ENCODE measurements at places on chromosomes 5 and 9.

DNA sequence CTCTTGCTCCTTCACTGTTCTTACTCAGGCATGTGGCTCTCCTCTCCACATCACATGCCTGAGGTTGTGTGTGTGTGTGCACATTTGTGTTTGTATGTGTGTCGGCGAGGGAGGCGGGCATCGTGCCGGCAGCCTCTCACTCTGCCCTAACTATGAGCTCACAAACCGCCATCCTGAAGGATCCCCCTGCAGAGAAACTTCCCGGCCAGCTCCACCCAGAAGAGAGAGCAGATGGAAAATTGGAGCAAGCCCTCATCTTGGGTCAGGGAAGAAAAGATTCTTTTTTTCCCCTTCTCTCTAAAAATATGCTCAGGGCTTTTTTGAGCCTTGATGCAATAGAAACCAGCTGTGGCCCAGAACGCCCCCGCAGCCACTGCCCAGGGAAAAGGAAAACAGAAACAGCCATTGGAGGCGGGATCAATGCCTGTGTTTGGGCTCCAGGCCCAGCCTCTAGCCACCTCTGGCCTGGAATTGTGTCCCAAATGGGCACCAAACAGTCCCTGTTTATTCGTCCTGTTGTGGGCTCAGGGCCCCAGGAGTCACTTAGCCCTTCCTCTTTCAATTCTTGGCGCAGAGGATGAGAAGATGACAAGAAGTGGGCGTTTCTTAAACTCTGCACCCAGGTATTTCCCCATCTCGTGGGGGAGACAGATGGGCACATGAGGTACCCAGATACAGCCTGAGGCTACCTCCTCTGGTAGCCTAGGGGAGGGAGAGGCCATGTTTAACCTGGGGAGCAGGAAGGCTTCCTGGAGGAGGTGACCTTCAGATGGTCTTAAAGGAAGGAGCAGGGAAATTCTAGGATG lies 151.5 kb downstream of the RGS3 start:
- DNase-seq = no peak

DNA sequence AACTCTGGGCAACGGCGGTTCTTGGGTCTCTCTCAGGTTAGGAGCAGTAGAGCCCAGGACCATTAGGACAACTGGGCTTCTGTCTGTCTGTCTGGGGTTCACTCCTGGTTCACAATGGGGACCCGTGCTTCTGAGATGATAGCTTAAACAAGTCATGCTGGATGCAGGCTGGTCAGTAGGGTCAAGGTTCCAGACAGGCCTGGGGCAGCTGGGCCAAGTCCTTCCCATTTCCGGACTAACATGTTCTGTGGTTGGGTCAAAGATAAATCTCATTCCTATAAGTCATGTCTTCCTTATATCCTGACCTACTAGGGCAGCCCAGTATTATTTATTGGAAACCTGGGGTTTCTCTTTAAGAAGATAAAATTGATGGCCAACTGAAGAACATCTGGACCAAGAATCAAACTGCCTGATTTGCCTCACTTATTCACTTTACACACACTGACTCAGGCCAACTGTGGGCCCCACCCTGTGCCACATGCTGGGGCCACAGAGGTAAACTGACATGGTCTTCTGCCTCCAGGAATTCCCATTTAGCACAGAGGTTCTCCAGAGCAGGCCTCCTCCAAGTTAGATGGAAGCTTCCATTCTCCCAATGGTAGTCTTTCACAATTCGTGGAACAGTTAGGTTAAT lies 8.3 kb downstream of the HDHD3 start:
- DNase-seq = no peak

DNA sequence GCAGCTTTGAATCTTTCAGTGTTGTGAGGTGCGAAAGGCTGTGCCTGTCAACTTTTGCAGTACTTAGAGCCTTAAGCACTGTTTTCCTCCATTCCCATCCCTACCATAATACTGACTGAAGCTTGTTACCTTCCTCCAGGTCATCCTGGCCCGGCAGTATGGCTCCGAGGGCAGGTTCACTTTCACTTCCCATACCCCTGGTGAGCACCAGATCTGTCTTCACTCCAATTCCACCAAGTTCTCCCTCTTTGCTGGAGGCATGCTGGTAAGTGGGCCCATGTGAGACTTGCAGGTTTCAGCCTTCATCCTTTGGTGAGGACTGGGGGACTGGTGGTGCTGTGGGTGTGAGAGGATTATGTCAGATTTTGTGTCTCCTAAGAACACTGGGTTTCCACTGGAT lies 1.5 kb downstream of the TMED9 start:
- no peak for DNase-seq

DNA sequence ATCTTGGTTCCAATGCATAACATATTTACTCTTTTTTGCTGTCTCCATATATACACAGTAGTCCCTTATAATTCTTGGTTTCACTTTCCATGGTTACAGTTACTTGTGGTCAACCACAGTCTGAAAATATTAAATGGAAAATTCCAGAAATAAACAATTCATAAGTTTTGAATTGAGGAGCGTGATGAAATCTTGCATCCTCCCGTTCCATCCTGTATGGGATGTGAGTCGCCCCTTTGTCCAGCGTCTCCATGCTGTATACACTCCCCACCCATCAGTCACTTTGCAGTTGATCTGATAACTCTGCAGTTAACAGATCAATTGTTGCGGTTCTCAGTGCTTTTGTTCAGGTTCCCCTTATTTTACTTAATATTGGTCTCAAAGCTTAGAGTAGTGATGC lies 11.5 kb upstream of the FAF2 start:
- no peak for DNase-seq
